ENCODE measurements at places on chromosomes 3 and 15.

GRCh38 chr3:51687431-51688205 is 16.6 kb downstream of the TEX264 start:
- DNase-seq, result no peak

DNA sequence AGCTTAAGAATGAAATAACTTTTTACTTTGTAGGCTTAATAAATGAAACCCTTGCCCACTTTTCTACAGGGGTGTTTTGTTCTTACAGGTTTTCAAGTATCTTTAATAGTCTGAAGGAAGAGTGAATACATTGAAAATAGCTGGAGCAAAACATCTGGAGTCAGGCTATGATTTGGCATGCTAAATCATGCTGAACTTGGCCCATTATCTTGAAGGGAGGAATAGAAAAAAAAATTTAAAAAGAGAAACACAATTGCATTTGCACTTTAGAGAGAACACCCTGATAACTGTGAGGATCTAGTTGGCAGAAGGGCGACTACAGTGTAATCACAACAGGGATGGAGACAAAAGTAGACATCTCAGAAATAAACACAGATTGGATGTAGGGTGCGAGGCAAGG is 1.8 kb upstream of the IQGAP1 start:
- no peak for DNase-seq

DNA sequence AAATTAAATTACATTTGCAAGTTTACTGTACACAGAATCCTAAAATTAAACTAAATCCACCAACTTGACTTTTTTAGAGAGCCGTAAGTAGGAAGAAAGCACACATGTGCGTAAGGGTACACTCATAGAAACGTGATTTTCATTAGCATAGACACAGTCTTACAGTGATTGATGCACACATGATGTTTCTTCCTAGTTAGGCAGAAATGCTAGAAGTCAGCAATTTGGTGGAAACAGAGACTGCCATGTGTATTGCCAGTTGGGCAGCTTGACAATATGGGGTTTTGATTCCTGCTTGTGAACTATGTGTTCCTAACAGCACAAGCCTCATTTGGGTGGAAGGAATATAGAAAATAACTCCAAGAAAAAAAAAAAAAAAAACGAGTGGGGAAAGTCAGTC is 878.5 kb downstream of the ROBO1 start:
- no peak for DNase-seq

DNA sequence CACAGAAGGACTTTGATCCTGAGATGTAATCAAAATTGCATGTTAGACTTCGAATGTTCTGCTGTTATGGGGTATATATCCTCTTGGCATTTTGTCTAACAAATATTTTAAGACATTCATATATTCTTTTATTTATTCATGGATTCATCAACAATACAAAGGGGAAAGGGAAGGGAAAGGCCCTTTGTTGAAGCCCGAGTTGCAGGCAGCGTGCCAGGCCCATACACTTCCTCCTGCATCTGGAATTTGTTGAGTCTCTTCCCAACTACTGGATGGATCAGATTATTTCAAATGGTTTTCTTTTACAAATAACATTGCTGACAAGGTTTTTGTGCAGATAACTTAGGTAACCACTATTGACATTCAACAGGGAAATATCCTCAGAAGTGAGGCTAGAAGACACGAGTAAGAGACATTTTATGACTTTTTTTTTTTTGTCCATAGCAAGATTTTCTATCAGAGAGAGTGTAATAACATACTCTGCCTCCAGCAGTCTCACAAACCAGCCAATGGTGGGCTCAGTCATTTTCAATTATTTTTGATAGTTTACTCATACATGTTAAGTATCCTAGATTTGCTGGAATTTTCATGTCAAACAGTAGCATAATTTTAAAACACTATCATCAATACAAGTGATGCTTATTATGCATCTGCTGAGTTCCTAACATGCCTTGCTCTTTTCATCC is 94.3 kb downstream of the RPL39L start:
- DNase-seq, result no peak

- DNase-seq, result no peak
Measured at GRCh38 chr3:165195640-165196576, at the start of gene SLITRK3. Gene SLITRK3, minus strand, starts transcription at chr3:165196384. Its CDS starts 5,554 bp downstream, at chr3:165190830.

DNA sequence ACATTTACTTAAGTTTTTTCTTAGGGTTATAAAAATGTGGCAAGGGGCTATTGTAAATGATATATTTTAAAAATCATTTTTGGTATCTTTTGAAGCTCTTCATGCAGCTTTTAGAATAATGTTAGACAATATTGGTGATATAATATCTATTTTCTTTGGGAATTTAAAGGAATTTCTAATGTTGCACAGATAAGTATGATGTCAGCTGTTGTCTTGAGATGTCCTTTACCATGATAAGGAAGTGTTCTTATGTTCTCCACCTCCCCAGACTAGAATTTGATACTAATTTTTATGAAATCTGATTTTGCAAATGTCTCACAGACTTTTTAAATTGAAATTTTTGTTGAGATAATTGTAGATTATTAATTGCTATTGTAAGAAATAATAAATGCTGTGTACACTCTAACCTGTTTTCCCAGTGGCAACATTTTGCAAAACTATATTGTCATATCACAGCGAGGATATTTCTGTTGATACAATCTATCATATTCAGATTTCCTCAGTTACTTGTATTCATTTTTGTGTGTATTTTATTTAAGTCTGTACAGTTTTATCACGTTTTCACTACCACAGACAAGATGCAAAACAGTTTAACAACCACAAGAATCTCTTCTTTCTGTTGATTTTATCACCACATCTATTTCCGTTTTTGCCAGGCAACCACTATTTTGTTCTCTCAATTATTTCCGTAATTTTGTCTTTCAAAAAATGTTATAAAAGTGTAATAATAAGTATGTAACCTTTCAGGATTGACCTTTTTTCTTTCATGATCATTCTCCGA is 55.4 kb downstream of the SPRED1 start:
- no peak for DNase-seq

GRCh38 chr3:142224482-142225072 is 808 bp downstream of the GK5 start:
- DNase-seq, result no peak

- DNase-seq, result no peak
Measured at GRCh38 chr3:174242311-174243041, 616.7 kb upstream of the NAALADL2 start.

GRCh38 chr3:29415482-29416223 is 134.8 kb downstream of the RBMS3 start:
- DNase-seq, result no peak

DNA sequence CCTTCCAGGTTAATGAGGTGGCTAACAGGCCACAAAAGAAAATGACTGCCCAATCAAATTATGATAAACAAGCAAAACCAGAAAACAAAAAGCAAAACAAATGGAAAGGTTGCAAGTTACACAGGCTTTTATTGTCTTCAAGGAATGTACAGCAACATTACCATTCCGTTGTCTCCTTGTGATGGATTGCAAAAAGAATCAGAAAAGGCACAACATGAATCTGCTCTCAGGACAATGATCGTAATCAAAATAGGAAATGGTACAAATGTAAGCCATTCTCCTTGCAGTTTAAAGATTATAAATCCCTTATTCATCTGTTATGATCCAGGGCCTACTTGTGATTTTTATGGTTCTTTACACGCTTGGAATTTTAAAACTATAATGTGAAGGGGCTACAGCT is 125.8 kb downstream of the ECT2 start:
- DNase-seq, result no peak

DNA sequence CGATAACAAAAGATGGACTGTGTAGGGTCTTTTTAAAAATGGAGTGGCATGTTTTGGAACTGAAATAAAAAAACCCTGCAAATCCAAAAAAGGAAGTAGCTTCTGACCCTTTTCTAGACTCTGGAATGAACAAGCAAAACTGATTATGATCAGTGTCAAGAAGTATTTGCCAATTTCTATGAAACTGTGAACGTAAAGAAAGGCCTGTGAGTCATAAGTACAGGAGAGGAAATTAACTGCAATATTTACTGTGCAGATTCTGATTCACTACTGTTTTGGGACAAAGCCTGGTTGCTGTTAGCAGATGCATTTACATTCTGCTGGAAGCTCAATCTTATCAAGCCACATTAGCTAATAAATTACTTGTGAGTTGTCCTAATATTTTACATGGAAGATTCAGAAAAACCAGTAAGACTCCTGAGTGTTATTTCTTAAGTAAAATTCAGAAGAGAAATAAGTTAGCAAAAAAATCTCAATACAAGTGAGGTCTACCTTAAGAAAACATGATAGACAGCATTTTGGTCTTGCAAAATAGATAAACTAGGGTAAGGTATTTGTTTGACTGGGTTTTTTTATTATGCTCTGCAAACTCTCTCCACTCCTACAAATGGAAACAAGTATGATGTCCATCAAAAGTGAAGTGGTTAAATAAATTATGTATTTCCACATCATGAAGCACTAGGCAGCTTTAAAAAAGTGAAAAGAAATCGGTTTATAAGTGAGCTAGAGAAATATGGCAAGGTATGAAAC is 90.2 kb upstream of the LMOD3 start:
- no peak for DNase-seq

DNA sequence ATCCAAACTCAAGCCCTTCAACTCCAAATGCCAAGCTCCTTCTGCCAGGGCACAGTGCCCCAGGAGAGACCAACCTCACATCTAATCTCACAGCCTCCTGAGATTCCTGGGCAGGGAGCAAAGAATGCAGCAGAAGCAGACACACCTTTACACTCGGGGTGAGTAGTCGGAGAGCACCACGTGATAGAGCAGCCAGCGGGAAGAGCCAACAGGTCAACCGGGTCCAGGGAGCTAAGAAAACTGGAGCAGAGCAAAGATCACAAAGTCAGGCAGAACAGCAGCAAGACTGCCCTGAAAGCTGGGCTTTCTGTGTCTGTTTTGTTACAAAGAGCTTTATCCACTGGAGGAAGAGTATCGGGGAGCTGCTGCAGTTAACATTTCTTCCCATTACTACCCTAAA is 4.2 kb downstream of the B3GALNT1 start:
- no peak for DNase-seq

GRCh38 chr3:126925411-126926171 is 57.3 kb upstream of the PLXNA1 start:
- no peak for DNase-seq

DNA sequence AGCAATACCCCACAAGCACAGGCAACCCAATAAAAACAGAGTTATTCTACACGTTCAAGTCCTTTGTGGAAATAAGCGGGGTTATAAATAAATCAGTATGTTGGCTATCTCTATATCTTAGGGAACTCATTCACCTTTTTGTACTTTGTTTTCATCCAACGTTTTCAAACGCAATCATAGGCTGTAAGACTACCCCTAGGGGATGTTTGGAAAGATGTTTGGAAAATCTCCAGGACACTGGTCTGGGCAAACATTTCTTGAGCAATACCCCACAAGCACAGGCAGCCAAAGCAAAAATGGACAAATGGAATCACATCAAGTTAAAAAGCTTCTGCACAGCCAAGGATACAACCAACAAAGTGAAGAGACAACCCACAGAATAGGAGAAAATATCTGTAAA is 70.1 kb downstream of the CLDN11 start:
- DNase-seq, result no peak
